Mammary epithelial cell (primary cell): ENCODE measurements at places on chromosomes 16 and 17. TPM values are rescaled to one million over a fixed set of nuclear protein-coding genes. Genes with fewer than 3 reads are reported as not detected.

- DNase-seq, result no peak
Observed at GRCh38 chr16:50306287-50306686, 39.9 kb downstream of the ADCY7 start.

- no peak for DNase-seq
Observed at GRCh38 chr17:14138649-14139048, 69.3 kb downstream of the COX10 start.

- no peak for DNase-seq
Observed at GRCh38 chr16:10937068-10937859, 5.0 kb downstream of the DEXI start.

GRCh38 chr16:83958137-83958845, 5.3 kb downstream of the OSGIN1 start:
- DNase-seq, result no peak

GRCh38 chr17:1521086-1521640, 4.8 kb upstream of the INPP5K start:
- DNase-seq, result no peak

DNA sequence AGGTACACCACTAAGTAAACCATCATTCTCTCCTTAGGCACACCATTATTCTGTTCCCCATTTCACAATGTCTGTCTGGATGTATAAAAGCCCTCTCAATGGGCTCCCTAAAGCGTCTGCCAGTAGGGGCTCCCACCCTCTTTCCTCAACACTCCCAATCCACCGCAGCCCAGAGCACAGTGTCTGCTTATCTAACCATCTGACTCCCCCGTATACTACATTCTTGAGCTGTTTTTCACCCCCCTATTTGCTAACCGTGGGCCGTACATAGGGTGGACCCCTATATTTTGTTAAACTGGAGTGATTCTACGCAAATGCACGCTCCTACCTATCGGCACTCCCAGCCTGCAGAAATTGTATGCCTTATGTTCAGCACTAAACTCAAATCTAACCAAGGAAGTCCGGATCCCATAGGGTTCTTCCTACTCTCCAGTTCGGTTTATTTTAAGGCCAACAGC, 685 bp upstream of the PSMD3 start:
- DNase-seq, result peak; percentile 21

DNA sequence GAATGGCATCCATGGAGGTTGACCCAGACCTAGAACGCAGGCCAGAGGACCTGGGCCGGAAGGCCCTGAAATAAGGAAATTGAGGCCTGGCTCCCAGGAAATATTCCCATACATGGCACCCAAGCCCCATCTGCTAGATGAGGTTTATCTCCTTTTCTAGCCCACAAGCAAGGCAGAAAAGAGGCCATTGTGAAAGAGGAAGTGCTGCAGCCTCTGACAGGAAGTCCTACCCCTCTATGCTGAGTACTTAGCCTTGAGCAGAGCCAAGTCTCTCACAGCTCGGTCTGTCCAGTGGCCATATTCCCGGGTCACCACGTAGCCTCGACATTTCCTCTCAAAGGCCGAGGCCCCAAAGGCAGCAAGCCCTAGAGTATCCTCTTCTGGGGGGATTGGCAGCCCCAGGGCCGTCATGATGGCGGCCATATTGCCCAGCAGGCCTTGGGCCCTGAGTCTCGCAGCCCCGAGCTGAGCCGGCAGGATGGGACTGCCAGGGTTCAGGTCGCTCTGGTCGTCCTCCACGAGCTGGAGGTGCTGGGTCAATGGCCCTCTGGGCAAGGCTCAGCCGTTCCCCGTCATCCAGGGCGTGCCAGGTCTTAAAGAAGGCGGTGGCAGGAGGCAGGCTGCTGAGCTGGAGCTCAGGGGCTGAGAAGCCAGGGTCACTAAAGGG, 7.8 kb downstream of the CTF1 start:
- DNase-seq, result no peak

GRCh38 chr16:64428463-64429113, 693.3 kb downstream of the CDH11 start:
- DNase-seq, result peak; percentile 26

- DNase-seq, result peak; percentile 57
Observed at GRCh38 chr16:80084614-80085013, 456.2 kb upstream of the DYNLRB2 start.

DNA sequence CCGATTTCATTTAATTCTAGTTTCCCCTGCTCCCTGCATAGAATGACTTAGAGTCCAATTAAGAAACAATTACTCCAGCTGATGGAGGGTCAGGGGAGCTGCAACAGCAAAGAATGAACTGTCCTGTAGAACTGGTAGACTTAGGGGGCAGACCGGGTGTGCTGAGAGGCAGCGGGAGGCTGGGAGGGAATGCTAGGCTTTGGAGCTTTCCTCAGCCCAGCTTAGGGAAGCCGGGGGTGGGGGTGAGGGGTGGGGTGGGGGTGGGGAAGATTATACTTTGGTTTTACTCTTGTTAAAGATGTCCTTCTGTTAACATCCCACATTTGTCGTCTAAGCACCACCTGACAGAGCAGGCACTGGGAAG, 458.6 kb upstream of the ASIC2 start:
- no peak for DNase-seq

- DNase-seq, result peak; percentile 46
Observed at GRCh38 chr16:51374346-51374745, 223.3 kb upstream of the SALL1 start.

Gene NT5M
- total RNA-seq, result 3.8 TPM

Gene ST6GALNAC1
- total RNA-seq, result not detected

Gene WNT3
- total RNA-seq, result 2.2 TPM

Gene TEKT1
- not detected for total RNA-seq

Gene KRTAP9-4
- not detected for total RNA-seq

Gene ARL5C
- total RNA-seq, result not detected in 2 replicates

Gene SULT1A2
- 0.67 TPM for total RNA-seq

Gene NPIPB8
- 0.82 and 0.99 TPM in 2 replicates for total RNA-seq
